ENCODE measurements at places on chromosomes 4 and X. TPM values are rescaled to one million over a fixed set of nuclear protein-coding genes. Genes with fewer than 3 reads are reported as not detected.

COL4A6 gene
- 0.02 TPM for total RNA-seq

BEND2 gene
- not detected for total RNA-seq

MXRA5 gene
- 0.04 TPM for total RNA-seq

NLGN4X gene
- 0.07 TPM for total RNA-seq

FGG gene
- total RNA-seq, result 1.9 TPM

TRPC5OS gene
- not detected for total RNA-seq

SORBS2 gene
- total RNA-seq, result 1.1 TPM

ABLIM2 gene
- total RNA-seq, result not detected

UCHL1 gene
- total RNA-seq, result 0.42 TPM

CFAP97 gene
- 44.6 TPM for total RNA-seq

LGI2 gene
- total RNA-seq, result 0.04 TPM

CLDN22 gene
- total RNA-seq, result not detected

GABRA4 gene
- total RNA-seq, result not detected

NMU gene
- total RNA-seq, result 701 TPM

MAGEB1 gene
- total RNA-seq, result 32.6 TPM

GPR119 gene
- total RNA-seq, result not detected
